ENCODE measurements at places on chromosomes 2 and 18.

DNA sequence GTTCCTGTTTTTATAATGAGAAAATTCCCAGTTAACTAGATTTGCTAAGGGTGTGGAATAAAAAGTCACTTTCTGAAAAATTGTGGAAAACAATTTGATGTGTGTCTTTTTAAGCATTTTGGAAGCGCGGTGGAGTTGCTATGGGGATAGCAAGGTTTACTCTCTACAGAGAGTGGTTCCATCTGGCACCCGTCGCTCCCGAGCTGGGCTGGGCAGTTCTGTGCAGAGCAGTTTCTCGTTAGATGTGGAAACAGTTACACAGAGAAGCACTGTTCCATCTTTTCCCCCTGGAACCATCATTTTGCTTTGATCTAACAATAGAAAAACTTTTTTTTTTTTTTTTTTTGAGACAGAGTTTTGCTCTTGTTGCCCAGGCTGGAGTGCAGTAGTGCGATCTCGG, 17.4 kb downstream of the LDLRAD4 start:
- DNase-seq = peak; percentile 78

DNA sequence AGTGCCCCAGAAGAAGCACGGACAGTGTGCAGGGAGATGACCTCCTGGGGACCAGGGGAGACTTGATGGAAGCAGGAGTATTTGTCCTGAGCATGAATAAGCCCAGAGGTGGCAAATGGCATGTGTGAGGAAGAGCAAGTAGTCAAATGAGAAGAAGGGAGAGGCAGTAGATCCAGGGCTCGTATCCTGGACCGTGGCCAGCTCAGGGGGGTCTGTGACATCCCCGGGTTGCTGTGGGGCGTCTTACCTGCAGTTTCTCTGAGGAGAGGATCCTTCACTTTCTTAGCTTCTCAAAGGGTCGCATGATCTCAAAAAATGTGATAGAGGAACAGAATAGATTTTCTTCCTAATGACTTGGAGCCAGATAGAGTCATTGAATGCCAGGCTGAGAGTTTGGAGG, 57.0 kb upstream of the FOSL2 start:
- no peak for DNase-seq

DNA sequence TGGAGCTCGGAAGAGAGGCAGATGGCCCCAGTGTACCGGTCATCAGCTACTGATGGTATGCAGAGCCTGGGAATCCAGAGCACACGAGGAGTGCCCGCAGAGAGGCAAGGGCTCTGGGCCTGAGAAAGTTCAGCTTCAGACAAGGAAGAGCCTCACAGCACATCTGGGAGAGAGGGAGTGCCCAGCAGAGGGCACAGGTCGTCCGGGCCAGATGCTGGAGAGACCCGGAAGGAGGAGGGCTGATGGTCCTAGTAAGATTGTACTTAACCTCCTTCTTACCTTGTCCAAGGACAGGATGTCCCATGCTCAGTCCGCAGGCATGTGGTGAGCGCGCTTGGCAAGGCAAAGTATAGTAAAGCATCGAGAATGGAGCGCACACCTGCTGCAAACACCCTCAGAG, 24.4 kb upstream of the CHMP1B start:
- no peak for DNase-seq

DNA sequence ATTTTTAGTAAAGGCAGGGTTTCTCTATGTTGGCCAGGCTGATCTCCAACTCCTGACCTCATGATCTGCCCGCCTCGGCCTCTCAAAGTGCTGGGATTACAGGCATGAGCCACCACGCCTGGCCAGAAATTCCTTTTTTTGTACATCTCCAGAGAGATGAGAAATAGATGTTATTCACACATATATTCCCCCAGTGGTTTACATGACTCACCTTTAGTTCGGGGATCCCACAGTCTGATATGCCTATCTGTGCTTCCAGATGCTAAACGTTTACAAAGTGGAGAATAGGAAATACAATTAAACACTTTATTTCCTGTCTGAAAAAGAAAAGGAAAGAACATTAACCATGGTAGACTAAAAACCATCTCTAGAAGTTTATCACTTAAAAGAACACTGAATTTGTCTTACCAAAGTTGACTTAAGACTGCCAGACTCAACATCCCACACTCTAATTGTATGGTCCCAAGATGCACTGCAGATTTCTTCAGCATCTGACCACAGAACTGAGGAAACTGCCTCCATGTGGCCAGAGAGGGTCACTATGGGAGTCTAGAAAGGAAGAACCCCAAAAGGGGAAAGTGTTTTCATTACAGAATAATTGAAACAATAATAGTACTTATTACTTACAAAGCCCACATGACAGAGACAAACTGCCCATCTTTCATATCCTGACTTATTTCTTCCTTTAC, 12.6 kb upstream of the ICA1L start:
- no peak for DNase-seq

- no peak for DNase-seq
These were observed 212.7 kb upstream of the SLC14A2 start for GRCh38 chr18:45402485-45403056.

DNA sequence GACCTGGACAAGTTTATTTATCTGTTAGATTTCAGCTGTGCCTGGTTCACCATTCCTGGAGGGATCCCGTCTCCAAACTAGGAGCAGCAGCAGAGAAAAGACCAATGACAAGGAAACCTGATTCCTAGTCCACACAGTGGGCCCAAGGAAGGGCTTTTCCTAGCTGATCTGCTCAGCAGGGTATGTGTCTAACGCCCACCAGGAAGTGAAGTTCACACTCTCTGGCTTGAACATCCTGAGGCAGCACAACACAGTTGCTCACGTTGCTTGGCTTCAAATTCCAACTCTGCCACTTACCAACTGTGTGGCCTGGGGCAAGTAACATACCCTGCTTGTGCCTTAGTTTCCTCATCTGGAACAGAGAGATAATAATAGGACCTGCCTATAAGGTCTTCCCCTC, 42.9 kb downstream of the XDH start:
- no peak for DNase-seq

GRCh38 chr2:62340994-62341484, 145.1 kb downstream of the B3GNT2 start:
- no peak for DNase-seq

GRCh38 chr2:62774555-62775366, 69.2 kb downstream of the EHBP1 start:
- no peak for DNase-seq

DNA sequence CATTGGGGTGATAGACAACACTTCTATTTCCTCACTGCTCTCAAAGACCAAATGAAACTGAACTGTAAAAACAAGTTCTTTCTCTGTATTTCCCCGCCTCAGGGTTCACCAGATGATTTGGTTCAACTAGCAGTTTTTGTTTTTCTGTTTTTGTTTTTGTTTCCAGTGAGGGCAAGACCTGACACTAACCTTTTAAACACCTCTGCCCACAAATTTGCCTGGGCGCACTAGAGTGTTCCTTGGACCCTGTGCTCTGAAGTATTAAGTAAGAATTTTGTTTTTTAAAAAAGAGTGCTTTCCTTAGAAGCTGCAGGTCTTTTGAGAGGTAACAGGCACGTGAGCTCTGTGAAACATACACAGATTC, 92.9 kb downstream of the DYSF start:
- no peak for DNase-seq

GRCh38 chr2:102310964-102311640, at the start of gene IL1RL1:
IL1RL1 (plus strand) TSS chr2:102311563; CDS start chr2:102338265, 26,702 bp downstream.
- no peak for DNase-seq

DNA sequence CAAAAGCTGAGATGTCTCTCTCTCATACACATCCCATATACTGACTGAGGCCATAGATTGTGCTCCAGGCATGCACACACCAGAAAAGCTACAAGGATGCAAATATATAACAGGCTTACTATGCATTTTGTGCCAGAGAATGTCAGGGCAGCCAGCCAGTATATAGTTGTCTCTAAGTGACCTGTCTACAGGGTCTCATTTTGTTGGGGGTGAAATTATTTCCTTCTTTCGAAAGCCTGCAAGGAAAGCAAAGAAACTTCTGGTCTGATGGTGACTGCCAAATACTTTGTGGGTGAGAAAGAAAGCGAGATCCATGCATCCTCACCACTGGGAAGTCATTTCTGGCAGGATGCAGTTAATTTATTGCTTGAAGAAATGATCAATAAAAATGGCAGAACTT, 70.2 kb downstream of the CDCA7 start:
- no peak for DNase-seq

DNA sequence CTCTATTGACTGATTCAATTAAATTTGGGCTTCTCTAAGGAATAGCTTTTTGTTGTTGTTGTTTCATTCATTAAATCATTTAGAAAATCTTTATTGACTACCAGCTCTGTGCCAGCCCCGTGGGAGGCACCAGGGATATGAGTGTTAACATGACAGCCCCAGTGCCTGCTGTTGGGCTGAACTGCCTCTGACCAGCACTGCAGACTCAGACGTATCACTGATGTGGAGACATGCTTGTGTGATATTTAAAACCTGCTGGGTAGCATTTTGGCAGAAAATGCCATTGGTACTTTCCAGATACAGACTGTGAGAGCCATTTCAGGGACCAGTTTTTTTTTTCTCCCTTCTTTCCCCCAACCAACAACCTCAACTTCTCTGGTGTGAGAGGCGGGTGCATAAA, 38.6 kb upstream of the KCNF1 start:
- DNase-seq = no peak

- no peak for DNase-seq
These were observed 147.4 kb downstream of the CERS6 start for GRCh38 chr2:168603439-168603961.

- DNase-seq = no peak
These were observed 2.7 kb downstream of the PPP1R1C start for GRCh38 chr2:181988154-181988924.

Data from left forelimb (tissue), 1 donor.